ENCODE measurements at places on chromosomes 7 and 10. TPM values are rescaled to one million over a fixed set of nuclear protein-coding genes. Genes with fewer than 3 reads are reported as not detected.

The WDR86 gene
- total RNA-seq: 0.95 TPM

The GLI3 gene
- 4.9 TPM for total RNA-seq

The CREB5 gene
- 15.9 TPM for total RNA-seq

The SPDYE6 gene
- not detected for total RNA-seq

The TAF5 gene
- 2.4 TPM for total RNA-seq

The PNLIPRP2 gene
- total RNA-seq: not detected

The PON1 gene
- total RNA-seq: not detected

The KCP gene
- total RNA-seq: 0.34 TPM

The ZKSCAN1 gene
- total RNA-seq: 51.7 TPM

The PODXL gene
- total RNA-seq: 0.17 TPM

The SCART1 gene
- total RNA-seq: 3.7 TPM

The NKX1-2 gene
- not detected for total RNA-seq

The AKR1D1 gene
- not detected for total RNA-seq

The ARHGEF35 gene
- total RNA-seq: 2.5 TPM

The HYAL4 gene
- total RNA-seq: not detected

The ARL5B gene
- total RNA-seq: 8.8 TPM

The PLAC9 gene
- total RNA-seq: 60.6 TPM

The PDGFA gene
- 5.0 TPM for total RNA-seq

The TMEM229A gene
- total RNA-seq: not detected

The SLC29A4 gene
- total RNA-seq: 6.1 TPM

The EPO gene
- not detected for total RNA-seq

The ZNF727 gene
- total RNA-seq: not detected

The YKT6 gene
- total RNA-seq: 45.6 TPM

The CEP55 gene
- 0.94 TPM for total RNA-seq

The TDRD1 gene
- not detected for total RNA-seq

The SPOCK2 gene
- 2.0 TPM for total RNA-seq

The CCZ1 gene
- 29.6 TPM for total RNA-seq

The ASB10 gene
- not detected for total RNA-seq

The MEPCE gene
- total RNA-seq: 29.6 TPM

The RBM20 gene
- total RNA-seq: under 0.01 TPM

The CYP2E1 gene
- total RNA-seq: 0.52 TPM

Measured in bronchial smooth muscle cell (primary cell).